NCI-H524 treated with DMSO at 0.1 percent for 48 hours (cell line): ENCODE measurements at places on chromosomes 6 and 20.

- DNase-seq, result no peak
Measured at GRCh38 chr6:34423254-34423653, 2.6 kb downstream of the RPS10 start.

GRCh38 chr20:50014570-50015562 lies 32.1 kb downstream of the SNAI1 start:
- peak; percentile 52 for DNase-seq

DNA sequence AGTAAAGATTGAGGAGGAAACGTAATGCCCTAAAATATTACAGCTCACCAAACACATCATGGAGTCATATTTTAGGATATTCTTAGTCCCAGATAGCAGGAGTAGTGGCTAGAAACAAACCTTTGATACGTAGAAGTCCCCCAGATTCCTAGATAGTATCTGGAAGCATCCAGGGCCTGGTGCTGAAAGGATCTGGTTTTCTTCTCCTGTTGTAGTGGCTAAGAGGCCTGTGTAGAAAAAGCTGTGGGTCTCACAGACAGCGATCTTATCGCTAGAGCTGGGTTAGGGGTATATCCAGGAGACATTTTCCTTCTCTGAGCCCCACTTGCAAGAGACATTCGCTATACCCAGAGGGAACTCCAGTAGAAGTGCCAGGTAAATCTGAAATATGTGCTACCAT lies 139.9 kb downstream of the KCNQ5 start:
- DNase-seq, result no peak

DNA sequence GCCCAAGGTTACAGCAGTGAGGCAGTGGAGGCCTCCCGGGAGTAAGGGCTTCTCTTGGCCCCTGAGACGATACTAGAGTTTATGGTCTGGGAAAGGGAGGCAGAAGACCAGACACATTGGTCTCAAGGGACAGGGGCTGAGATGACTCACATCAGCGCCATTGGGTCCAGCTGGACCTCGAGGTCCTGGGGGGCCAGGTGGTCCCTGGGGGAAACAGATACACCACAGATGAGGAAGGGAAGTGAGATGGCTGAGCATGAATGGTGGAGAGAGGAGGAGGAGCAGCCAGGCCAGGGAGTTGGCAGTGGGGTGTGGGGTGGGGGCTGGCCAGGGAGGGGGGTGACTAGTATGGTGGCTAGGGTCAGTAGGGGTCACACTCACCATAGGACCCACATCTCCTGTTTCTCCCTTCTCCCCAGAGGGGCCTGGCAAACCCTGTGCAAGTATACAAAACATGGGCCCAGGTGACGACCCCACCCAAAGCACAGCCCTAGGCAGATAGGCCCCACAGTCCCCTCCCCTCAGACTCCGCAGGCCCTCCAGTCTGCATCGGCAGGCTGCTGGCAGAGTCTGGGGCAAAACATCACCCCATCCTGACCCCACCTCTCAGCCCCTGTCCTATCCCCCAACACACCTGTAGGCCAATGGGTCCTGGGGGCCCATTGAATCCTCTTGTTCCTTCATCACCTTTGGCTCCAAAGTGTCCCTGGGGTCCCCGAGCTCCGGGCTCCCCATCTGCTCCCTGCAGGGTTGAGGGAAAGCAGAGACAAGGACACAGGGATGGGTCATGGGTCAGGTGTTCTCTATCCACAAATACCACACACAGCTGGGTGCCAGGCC lies 21.9 kb downstream of the COL11A2 start:
- DNase-seq, result no peak

DNA sequence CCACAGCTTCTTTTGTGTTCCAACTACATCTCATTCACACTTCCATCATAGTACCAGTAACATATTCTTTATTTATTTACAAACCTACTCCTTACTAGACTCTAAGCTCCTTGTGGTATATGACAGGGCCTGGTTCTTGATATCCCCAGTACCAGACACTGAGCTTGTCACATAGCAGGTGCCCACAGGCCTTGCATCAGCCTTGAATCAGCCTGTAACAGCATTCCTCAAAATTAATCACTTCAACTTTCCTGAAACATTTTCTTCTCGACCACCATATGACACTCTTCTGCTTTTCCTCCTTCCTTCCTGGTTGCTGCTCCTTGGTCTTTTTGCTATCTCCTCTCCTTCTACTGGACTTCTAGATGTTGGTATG lies 24.7 kb upstream of the SRPK1 start:
- no peak for DNase-seq

GRCh38 chr6:47363736-47364135 lies 54.0 kb upstream of the TNFRSF21 start:
- no peak for DNase-seq

DNA sequence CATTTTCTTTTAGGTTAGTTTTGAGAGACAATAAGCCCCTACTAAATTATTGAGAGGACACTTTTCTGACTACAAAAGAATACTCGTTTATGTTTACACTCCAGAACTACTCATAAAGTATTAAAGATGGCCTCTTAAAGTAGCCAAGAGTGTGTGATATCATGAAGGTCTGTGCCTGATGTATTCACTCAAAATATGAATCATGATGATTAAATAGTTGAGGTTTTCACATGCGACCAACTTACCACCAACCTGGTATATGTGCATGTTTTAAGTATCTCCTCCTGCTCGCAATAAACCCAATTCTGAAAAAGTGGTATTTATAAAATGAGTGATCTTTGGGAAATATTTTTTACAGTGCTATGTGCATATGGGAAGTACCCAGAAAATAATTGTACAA lies 43.9 kb downstream of the IL20RA start:
- no peak for DNase-seq

GRCh38 chr6:42404484-42404883 lies 47.2 kb downstream of the TRERF1 start:
- no peak for DNase-seq

DNA sequence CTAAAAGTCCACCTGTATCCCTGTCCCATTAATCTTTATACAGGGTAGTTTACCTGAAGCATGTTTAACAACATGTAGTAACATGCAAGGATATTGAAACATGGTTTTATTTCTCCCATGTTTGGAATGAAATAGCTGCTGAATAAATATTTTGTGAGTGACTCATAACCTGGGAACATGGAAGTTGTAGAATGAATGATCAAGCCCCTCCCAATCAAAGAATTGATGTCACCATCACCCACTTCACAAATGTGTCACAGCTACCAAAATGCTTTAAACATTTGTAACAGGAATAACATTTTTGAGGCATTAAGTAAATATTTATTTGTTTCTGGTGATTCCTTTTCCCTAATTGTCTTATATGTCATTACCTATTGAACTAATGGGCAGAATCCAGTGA lies 58.9 kb upstream of the TNFAIP3 start:
- no peak for DNase-seq

DNA sequence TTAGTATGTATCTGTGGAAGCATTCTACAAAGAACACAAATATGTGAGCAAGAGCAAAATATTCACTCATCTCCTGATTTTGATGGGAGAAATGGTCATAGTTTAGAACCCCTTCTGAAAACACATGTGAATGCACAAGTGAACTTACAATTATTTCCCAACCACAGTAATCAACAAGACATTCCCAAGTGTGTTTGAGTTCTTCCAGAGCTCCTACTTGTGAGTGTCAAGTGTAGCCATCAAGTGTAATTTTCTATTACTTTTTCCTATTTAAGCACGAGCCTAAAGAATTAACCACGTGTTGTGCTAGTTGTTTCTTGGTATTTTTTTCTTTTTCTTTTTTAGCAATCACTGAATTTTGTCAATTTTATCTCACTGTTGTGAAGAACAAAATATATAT lies 402.3 kb downstream of the NKAIN2 start:
- DNase-seq, result no peak

GRCh38 chr6:54595844-54596243 lies 250.7 kb upstream of the FAM83B start:
- DNase-seq, result no peak

DNA sequence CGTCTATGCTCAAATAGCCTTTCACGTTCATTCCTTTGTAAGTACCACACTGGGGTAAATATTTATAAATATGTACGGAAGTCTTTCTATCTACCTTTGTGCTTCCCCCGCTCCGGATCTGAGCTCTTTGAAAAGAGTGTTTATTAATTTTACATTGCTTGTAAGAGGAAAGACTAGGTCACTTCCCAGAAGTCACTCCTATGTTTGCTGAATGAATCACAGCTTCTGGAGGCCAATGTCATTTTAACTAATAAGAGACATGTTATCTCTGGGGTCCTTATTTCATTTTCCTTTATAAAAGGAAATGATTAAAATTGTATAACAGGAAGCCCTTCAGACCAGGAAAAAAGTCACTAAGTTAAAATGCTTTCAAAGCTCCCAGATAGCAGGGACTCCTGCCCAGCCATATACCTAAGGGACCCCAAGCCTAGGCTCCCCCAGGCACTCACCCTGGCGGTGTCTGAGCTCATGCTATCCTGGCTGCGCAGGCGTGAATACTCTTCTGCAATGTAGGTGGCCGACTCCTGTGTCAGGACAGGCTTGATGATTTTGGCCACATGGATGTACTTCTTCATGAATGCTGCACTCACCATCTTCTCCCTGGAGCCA lies 12.6 kb downstream of the MCM3 start:
- no peak for DNase-seq

- no peak for DNase-seq
Measured at GRCh38 chr20:62059401-62059800, 6.3 kb downstream of the TAF4 start.

DNA sequence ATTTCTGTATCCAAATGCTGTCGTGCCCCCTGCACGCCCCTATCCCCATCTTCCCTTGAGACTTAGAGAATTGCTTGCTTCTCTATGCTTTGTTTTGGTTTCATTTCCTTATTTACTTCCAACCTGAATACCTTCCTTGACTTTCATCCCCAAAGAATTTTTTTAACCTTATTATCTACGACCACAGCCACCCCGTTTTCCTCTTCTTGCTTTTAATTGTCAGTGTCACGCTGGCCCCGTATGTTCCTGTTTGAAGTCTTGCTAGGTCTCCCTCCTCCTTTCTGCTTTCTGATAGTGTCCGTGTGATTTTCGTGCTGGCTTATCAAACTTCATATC lies 40.1 kb downstream of the RNF217 start:
- DNase-seq, result no peak

- DNase-seq, result peak; percentile 20
Measured at GRCh38 chr6:158387036-158387435, 74.8 kb downstream of the TULP4 start.

DNA sequence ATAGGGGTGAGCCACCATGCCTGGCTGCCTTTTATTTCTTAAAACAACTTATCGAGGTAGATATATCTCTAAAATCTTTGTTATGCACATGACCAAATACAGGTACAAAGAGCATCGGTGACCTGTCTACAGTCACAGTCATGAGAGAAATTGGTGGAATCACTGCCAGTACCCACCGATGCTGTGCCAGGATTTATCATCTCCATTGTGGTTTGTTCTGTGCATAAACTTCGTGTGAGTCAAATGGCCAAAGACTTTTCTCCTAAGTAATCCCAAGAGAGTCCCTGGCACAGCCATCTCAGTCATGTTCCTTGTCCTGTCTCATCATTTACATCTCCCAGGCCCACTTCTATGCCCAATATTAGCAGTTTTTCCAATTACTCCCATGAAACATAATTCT lies 9.0 kb downstream of the GSTA3 start:
- no peak for DNase-seq

- DNase-seq, result no peak
Measured at GRCh38 chr20:44142413-44142812, 44.6 kb downstream of the JPH2 start.

- DNase-seq, result no peak
Measured at GRCh38 chr20:25548613-25549086, 36.7 kb downstream of the NINL start.

- DNase-seq, result no peak
Measured at GRCh38 chr6:2196079-2196679, 49.2 kb downstream of the GMDS start.

DNA sequence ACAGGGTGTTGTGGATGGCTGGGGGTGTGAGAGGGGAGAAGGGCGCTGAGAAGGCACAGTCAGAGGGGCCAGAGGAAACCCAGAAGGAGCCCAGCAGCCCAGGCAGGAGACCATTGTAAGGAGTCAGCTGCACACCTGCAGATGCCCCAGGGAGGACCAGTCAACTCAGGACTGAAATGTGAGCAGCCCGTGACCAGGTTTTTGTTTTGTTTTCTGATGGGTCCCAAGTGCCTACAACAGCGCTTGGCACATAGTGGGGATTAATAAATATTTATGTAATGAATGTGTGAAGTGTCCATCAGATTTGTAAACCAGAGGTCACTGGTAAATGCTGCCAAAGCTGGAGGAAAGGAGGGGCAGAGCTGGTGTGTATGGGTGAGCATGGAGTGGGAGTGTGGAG lies 30.2 kb downstream of the TRAM2 start:
- no peak for DNase-seq

DNA sequence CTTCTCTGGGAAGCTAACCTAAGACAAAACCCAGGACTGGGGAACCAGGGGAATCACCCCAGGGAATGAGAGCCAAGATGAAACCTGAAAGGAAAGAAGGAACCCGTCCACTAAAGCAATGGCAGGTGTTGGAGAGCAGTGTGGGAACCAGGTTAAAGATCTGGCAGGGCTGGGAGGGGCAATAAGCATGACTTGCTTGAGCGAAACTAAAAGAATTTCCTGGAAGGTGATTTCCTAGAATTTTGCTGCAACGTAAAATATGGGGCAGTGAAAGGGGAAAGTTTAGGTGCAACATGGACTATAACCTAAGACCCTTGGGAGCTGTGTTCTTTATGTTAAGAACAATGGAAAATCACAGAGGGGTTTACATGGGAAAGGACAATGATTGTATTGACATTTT lies 126.2 kb upstream of the SSTR4 start:
- DNase-seq, result no peak

- no peak for DNase-seq
Measured at GRCh38 chr6:3531481-3531880, 74.6 kb upstream of the SLC22A23 start.

DNA sequence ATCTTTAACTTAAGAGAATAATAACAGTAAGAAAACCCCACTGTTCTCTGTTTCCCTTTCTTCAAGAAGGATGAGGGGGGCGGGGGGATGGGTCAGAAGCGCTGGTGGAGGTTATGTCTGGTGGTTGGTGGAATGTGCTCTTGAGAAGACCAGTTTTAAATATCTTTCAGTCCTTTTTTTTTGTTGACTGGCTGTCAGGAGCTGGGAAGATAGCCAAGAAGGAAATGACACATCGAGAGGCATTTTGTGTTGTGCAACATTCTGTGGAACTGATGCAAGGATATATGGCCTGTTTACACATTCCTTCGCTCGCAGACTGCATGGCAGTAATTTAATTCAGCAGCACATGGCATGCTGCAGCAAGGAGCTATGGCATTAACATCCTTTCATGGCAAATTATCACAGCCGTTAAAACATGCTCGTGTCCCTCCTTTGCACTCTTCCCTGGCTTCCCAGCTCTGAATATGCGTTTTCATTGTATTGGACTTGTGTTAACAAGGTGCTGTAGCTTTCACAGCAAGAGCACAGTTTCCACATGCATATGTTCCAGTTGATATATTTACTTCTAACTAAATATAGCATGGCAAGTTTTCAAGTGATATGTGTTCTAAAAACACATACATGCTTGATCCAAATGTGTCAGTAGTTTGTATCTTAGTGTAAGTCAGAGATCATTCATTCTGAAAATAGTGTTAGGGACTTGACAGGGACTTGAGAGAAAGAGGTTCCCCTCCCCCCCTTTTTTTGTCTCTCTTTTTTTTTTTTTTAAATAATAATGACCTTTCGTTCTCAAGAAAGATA lies 68.2 kb upstream of the SUPT3H start:
- DNase-seq, result no peak
